ENCODE measurements at places on chromosomes 7 and 10.

GRCh38 chr7:120995654-120996053 is 7.1 kb downstream of the CPED1 start:
- no peak for DNase-seq
- H3K27ac ChIP-seq: no peak overlapping the region
- no peaks in the 10 kb centered on the region for H3K36me3 ChIP-seq

DNA sequence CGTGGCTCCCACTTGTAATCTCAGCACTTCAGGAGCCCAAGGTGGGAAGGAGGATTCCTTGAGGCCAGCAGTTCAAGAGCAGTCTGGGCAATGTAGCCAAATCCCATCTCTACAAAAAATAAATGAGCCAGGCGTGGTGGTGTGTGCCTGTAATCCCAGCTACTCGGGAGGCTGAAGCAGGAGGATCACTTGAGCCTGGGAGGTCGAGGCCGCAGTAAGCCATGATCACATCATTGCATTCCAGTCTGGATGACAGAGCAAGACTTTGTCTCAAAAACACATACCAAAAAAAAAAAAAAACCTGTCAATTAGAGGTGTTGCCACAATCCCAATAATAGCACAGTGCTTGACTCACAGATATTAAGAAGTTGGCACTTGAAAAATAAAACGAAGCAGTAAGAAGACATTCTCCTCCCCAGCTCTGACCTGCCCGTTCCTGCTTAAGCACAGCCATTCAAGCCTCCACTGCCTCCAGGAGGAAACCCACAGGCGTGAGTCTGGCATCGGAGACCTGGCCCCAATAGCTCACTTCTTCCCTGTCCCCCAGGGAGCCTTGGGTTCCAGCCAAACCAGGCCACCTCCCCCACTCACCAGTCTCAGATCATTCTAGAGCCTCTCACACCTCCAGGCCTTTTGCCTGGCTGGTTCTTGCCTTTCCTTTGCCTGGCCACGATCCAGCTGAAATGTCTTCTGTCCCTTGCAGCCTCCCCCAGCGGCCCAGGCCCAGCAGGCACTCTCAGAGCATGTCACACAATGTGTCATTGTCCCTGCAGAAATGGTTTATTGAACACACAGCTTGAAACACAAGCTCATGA is 45.3 kb upstream of the GTF2I start:
- H3K4me3 ChIP-seq: no peak overlapping the region
- H3K4me1 ChIP-seq: no peaks in the 10 kb centered on the region
- H3K27me3 ChIP-seq: no peaks in the 10 kb centered on the region
- peak overlapping the region; percentile 48 for H3K27ac ChIP-seq
- peak; percentile 49 for DNase-seq

DNA sequence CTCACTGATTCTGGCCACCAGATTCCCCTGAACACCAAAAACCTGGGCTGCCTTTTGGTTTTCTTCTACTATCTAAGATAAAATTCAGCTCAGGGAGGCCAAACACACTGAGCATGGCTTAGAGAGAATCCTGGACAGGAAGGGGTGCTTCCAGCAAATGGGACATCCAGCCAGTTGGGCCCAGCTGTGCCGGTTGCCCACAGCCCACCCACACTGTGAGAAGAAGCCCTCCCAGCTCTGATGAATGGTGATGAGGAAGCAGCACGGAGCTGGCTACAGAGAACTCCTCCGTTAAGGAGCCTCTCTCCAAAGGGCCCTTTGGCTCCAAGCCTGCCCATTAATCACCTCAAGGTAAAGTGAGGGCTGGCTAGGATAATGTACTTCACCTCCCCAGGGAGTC is 15.9 kb downstream of the LRRC18 start:
- no peak overlapping the region for H3K4me3 ChIP-seq
- no peak for DNase-seq
- H3K27ac ChIP-seq: no peak overlapping the region
- H3K36me3 ChIP-seq: no peaks in the 10 kb centered on the region

GRCh38 chr7:50411332-50411731 is 38.8 kb downstream of the FIGNL1 start:
- H3K4me1 ChIP-seq: no peaks in the 10 kb centered on the region
- no peaks in the 10 kb centered on the region for H3K27me3 ChIP-seq
- H3K27ac ChIP-seq: no peak overlapping the region
- no peaks in the 10 kb centered on the region for H3K36me3 ChIP-seq
- no peak for DNase-seq
- H3K4me3 ChIP-seq: no peak overlapping the region

DNA sequence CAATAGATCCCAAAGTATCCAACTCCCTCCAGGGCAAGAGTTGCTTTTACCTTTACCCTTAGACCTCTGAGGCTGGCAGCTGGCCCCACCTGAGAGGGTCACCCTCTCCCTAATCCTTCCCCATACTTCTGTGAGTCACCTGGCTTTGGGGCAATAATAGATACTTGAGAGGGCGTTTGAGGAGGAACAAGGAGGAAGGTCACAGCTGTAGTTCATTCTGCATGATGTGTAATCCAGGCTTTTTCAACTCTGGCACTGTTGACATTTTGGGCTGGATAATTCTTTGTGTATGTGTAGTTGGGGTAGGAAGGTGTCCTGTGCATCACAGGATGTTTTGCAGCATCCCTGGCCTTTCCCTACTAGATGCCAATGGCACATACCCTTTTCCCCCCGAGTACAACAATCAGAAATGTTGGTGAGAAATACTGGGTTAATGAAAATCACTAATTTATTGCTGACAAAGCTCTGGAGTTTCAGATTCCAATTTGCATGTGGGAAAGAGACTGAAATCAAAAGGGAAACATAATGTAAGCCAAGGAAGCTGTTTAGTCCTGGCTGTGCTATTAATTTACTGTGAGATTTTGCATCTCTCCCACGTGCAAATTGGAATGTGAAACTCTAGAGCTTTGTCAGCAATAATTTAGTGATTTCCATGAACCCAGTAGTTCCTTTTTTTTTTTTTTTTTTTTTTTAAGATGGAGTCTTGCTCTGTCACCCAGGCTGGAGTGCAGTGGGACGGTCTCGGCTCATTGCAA is 3.6 kb downstream of the BLVRA start:
- no peaks in the 10 kb centered on the region for H3K36me3 ChIP-seq
- no peak overlapping the region for H3K27ac ChIP-seq
- no peaks in the 10 kb centered on the region for H3K4me1 ChIP-seq
- no peak for DNase-seq
- H3K27me3 ChIP-seq: no peaks in the 10 kb centered on the region
- no peak overlapping the region for H3K4me3 ChIP-seq

- H3K27ac ChIP-seq: no peak overlapping the region
- no peak for DNase-seq
- H3K4me3 ChIP-seq: no peak overlapping the region
- H3K4me1 ChIP-seq: no peaks in the 10 kb centered on the region
Measured at GRCh38 chr10:34236931-34237330, 578.2 kb downstream of the PARD3 start.

DNA sequence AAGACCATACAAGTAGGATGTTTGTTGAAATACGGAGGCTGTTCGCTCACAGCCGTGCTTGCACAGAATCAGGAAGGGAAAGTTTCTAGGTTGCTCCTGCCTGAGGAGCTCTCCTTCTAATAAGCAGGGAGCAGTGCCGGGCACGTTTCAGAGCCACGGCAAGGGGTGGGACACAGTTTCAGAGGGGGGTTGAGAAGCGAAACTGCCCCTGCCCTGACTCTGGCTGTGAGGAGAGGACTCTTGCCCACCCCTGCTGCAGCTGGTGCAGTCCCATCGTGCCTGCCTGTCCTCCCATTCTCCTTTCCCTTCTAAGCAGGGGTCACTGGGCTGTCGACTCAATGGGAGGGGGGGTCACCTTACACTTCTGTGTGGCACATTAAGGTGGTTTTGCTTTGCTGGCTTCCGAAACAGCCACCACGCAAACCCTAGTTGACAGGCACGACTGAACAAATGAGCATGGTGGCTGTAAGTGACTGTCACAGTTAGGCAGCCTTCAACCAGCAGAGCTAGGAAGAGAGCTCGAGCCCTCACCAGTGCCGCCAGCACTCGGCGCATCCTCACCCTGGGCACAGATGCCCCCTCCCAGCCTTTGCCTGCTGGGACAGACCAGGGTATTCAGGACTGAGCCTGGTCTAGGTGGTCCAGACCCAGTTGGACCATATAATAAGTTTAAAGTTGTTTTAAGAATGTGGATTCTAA is 37.5 kb downstream of the ZNF467 start:
- H3K4me1 ChIP-seq: no peaks in the 10 kb centered on the region
- no peak for DNase-seq
- H3K4me3 ChIP-seq: no peak overlapping the region
- no peaks in the 10 kb centered on the region for H3K27me3 ChIP-seq
- H3K36me3 ChIP-seq: no peaks in the 10 kb centered on the region

GRCh38 chr10:124045801-124046355 is 47.5 kb downstream of the CHST15 start:
- no peak for DNase-seq
- H3K27ac ChIP-seq: no peak overlapping the region
- H3K4me1 ChIP-seq: no peaks in the 10 kb centered on the region
- no peaks in the 10 kb centered on the region for H3K27me3 ChIP-seq

DNA sequence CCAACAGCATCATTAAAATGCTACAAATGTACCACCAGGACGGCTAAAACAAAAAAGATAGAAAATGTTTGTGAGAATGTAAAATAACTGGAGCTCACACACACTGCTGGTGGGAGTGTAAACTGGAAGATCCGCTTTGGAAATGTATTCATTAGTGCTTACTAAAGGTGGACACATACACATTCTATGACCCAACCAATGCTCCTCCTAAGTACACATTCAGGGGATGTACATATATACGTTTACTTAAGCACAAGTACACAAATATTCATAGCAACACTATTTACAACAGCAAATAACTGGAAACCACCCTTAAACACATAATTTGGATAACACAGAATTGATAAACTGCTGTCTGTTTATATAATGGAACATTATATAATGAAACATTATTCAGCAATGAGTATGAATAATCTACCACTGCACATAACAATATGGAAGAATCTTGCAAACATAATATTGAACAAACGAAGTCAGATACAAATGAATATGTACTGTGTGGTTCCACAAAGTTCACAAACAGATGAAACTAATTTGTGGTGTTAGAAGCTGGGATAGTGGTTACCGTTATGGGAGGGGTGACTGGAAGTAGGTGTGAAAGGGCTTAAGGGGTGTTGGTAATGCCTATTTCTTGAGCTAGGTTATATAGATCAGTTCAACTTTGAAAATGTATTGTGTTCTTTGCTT is 52.1 kb downstream of the STRA8 start:
- H3K4me3 ChIP-seq: no peak overlapping the region
- H3K4me1 ChIP-seq: no peaks in the 10 kb centered on the region
- no peak overlapping the region for H3K27ac ChIP-seq
- no peaks in the 10 kb centered on the region for H3K27me3 ChIP-seq
- DNase-seq: no peak

DNA sequence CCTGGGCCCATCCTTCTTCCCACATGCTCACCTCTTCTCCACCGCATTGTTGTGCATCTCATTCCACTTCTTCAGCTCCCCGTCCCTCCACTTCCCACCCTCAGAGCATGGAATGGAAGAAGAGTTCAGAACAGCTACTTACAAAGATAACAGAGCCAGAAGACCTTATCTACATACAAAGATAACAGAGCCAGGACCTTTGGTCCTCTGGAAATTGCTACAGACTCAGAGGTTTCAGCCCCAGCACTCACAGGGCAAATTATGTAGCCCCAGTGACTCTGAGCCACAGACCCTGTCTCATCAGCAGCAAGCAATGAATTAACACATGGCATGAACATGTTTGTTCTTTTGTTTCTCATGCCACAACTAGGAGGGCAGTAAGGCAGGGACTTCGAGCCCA is 28.7 kb upstream of the SLC29A3 start:
- no peaks in the 10 kb centered on the region for H3K4me1 ChIP-seq
- DNase-seq: no peak
- no peaks in the 10 kb centered on the region for H3K27me3 ChIP-seq
- H3K27ac ChIP-seq: no peak overlapping the region

- no peak for DNase-seq
- no peaks in the 10 kb centered on the region for H3K27me3 ChIP-seq
- H3K4me1 ChIP-seq: no peaks in the 10 kb centered on the region
- H3K36me3 ChIP-seq: no peaks in the 10 kb centered on the region
- no peak overlapping the region for H3K27ac ChIP-seq
Measured at GRCh38 chr7:141359740-141360415, 191.3 kb upstream of the AGK start.

- H3K4me3 ChIP-seq: no peak overlapping the region
- no peak overlapping the region for H3K27ac ChIP-seq
- no peak for DNase-seq
Measured at GRCh38 chr10:116198676-116199035, 74.3 kb downstream of the GFRA1 start.

DNA sequence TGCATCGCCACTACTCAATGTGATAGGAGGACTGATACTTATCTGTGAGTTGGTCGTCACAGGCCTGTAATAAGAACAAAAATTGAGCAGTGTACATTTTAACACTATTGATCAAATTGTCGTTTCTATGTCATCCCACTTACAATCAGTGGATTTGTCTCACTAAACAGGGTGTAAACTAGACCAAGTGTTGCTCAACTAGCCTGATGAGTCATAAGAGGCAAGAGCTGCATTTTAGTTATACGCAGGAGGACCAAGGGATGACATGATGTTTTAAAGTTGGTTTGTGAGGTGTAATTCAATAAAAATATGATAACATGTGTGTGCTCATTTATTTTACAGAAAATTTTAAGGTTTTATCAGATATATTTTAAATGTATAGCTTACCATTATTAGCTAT is 1239.2 kb downstream of the REEP3 start:
- no peak for DNase-seq
- H3K27ac ChIP-seq: no peak overlapping the region
- H3K4me3 ChIP-seq: no peak overlapping the region
- no peaks in the 10 kb centered on the region for H3K4me1 ChIP-seq
- H3K27me3 ChIP-seq: no peaks in the 10 kb centered on the region

DNA sequence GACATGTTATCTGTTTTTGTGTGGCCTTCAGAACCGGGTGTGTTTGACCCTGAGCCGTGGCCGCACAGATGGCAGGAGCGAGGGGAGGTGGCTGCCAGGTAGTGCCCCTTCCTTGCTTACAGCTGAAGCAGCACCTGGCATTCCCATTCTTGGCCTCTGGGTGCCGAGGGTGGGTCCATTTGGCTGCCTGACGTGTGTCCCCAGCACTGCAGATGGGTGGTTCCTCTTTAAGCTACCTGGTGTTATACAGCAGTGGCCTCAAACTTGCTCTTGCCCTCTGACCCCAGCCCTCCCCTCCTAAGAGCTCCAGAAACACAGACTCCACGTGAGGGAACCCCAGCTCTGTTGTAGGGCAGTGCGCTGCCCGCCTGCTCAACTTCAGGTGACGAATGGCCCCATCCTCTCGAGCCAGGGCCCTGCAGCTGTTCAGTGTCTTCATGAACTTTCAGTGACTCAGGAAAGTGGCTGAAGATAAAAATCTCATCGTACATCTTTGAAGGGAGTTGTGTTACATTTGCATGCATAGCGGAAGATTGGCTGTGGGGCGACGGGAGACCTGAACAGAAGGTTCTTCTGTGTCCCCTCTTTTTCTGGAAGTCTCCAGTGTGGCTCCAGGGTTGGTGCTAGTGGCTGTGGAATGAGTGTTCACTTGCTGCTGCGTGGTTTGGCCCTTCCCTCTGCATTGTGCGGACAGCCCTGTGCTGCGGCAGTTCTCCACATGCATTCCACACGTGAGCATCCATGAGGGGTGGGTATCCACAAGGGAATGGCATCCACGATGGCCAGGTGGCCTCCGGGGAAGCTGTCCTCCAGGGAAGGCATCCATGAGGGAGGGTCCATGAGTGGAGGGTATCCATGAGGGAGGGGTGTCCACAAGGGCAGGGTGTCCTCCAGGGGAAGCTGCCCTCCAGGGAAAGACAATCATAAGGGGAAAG is 91.6 kb downstream of the INPP5A start:
- no peak overlapping the region for H3K4me3 ChIP-seq
- no peak for DNase-seq
- H3K27me3 ChIP-seq: no peaks in the 10 kb centered on the region
- peaks cover 25% of the 10 kb centered on the region for H3K4me1 ChIP-seq
- H3K27ac ChIP-seq: peak overlapping the region; percentile 53

Data from prostate gland (tissue), 2 donors.